ENCODE measurements at places on chromosomes 2 and 18. TPM values are rescaled to one million over a fixed set of nuclear protein-coding genes. Genes with fewer than 3 reads are reported as not detected.

TMEM169 gene
- polyA plus RNA-seq = 0.54 TPM

PCARE gene
- polyA plus RNA-seq = not detected

TTR gene
- 2.4 TPM for polyA plus RNA-seq

CCDC74A gene
- polyA plus RNA-seq = not detected

CASP10 gene
- 14.9 TPM for polyA plus RNA-seq

- H3K27me3 ChIP-seq = no peaks in the 10 kb centered on the region
- no peak for DNase-seq
- no peak overlapping the region for H3K4me3 ChIP-seq
- no peaks in the 10 kb centered on the region for H3K36me3 ChIP-seq
- peaks cover 3% of the 10 kb centered on the region for H3K4me1 ChIP-seq
- no peak overlapping the region for H3K27ac ChIP-seq
Measured at GRCh38 chr2:160651416-160652200, 158.0 kb upstream of the RBMS1 start.

DNA sequence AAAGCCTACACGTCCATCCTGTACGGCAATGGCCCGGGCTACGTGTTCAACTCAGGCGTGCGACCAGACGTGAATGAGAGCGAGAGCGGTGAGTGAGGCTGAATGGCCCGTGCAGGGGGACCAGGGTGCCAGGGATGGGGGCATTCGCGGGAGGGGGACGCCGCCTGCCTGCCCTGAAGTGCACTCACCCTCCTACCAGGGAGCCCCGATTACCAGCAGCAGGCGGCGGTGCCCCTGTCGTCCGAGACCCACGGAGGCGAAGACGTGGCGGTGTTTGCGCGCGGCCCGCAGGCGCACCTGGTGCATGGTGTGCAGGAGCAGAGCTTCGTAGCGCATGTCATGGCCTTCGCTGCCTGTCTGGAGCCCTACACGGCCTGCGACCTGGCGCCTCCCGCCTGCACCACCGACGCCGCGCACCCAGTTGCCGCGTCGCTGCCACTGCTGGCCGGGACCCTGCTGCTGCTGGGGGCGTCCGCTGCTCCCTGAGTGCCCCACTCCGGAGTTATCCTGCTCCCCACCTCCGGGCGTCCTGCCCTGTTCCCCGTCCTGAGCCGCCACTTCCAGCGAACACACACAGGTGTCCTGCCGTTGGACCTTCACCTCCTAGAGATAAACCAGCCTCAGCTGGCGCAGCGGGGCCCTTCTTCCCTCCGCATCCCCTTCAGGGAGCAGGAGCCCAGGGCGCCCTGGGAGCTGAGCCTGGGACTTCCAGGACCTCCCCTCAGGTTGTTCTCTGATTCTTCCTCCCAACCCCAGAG is 2.9 kb downstream of the ALPI start:
- H3K27me3 ChIP-seq = no peaks in the 10 kb centered on the region
- peak overlapping the region; percentile 17 for H3K4me3 ChIP-seq
- no peak overlapping the region for H3K27ac ChIP-seq

DNA sequence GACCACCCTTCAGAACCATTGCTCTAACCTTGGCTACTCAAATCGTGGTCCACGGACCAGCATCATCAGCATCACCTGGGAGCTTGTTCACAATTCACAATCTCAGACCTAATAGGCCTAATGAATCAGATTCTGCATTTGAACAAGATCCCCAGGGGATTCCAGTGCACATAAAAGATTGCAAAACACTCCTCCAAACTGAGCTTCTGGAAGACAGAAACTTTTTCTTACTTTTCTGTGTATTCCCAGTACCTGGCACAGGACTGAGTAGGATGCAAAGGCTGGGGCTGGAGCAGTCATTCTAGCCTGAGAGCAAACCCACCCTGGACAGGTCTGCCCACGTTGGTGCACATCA is 115.1 kb upstream of the COPS8 start:
- H3K36me3 ChIP-seq = no peaks in the 10 kb centered on the region
- no peaks in the 10 kb centered on the region for H3K27me3 ChIP-seq
- peaks cover 25% of the 10 kb centered on the region for H3K4me1 ChIP-seq
- peak overlapping the region; percentile 10 for H3K27ac ChIP-seq

- DNase-seq = no peak
- H3K36me3 ChIP-seq = no peaks in the 10 kb centered on the region
- no peaks in the 10 kb centered on the region for H3K4me1 ChIP-seq
- peaks cover 4% of the 10 kb centered on the region for H3K27me3 ChIP-seq
Measured at GRCh38 chr18:47586418-47587070, 335.1 kb upstream of the SKOR2 start.

GRCh38 chr2:164831180-164831579 is 10.4 kb downstream of the COBLL1 start:
- no peaks in the 10 kb centered on the region for H3K27me3 ChIP-seq
- H3K27ac ChIP-seq = no peak overlapping the region
- H3K4me3 ChIP-seq = no peak overlapping the region
- no peaks in the 10 kb centered on the region for H3K4me1 ChIP-seq
- no peaks in the 10 kb centered on the region for H3K36me3 ChIP-seq

DNA sequence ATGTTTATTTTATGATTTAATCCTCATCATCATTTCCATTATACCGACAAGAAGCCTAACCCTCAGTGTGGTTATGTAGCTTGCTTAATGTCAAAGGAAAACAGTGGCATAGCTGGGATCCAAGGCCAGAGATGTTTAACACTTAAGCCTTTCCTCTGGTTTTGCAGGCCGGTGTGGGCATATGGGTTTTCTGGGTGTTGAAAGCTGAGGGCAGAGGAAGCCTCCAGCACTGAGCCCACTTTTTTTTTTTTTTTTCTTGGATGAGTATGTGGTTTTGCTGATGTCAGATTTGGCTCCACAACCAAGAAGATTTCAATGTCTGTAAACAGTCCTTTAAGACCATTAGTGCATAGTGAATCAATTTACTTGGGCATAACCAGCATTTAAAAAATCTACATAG is 41.3 kb downstream of the LHCGR start:
- no peaks in the 10 kb centered on the region for H3K36me3 ChIP-seq
- H3K4me1 ChIP-seq = peaks cover 2% of the 10 kb centered on the region
- H3K4me3 ChIP-seq = no peak overlapping the region

GRCh38 chr2:124566518-124566970 is 541.5 kb downstream of the CNTNAP5 start:
- H3K27ac ChIP-seq = no peak overlapping the region
- H3K4me1 ChIP-seq = no peaks in the 10 kb centered on the region

- no peaks in the 10 kb centered on the region for H3K27me3 ChIP-seq
- DNase-seq = no peak
Measured at GRCh38 chr18:1304392-1304992, 399.8 kb downstream of the ADCYAP1 start.

GRCh38 chr2:217643789-217644301 is 358.9 kb downstream of the TNS1 start:
- H3K27ac ChIP-seq = no peak overlapping the region
- H3K4me1 ChIP-seq = peaks cover 4% of the 10 kb centered on the region
- no peaks in the 10 kb centered on the region for H3K27me3 ChIP-seq
- H3K4me3 ChIP-seq = no peak overlapping the region

- no peaks in the 10 kb centered on the region for H3K27me3 ChIP-seq
- no peaks in the 10 kb centered on the region for H3K4me1 ChIP-seq
- H3K36me3 ChIP-seq = no peaks in the 10 kb centered on the region
- no peak overlapping the region for H3K4me3 ChIP-seq
Measured at GRCh38 chr2:238151628-238152235, 7.0 kb upstream of the ERFE start.

- no peaks in the 10 kb centered on the region for H3K36me3 ChIP-seq
- H3K27me3 ChIP-seq = no peaks in the 10 kb centered on the region
- no peaks in the 10 kb centered on the region for H3K4me1 ChIP-seq
- DNase-seq = no peak
- no peak overlapping the region for H3K27ac ChIP-seq
Measured at GRCh38 chr18:59062643-59063006, 77.1 kb upstream of the SEC11C start.

DNA sequence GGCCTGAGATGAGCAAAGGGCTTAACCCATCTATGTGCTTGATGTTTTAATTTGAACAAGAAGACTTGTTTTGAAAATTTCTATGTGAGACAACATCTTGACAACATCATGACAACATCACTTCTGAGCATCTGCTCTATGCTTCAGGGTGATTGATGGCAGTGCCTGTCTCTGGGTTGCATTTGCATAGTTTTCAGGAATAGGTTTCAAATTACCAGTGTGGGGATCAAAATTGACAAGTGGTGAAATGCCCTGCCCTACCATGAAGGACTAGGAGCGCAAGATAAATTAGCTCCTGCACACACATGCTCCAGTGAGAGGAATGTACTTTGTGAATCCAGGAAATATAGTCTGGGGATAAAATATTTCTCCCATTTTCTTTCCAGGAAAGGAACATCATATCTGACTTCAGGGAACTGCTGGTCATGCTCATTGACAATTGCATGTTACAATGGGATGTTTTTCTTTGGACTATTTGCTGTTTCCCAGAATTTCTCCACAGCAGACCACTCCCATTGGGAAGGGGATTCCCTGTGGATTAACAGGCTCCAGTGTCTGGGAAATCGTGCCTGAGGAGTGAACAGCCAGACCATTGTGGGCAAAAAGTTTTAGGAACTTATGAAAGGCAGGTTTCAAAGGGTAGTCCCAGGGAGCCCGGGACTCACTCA is 45.3 kb upstream of the IL1R2 start:
- DNase-seq = no peak
- no peak overlapping the region for H3K27ac ChIP-seq
- no peaks in the 10 kb centered on the region for H3K36me3 ChIP-seq
- no peak overlapping the region for H3K4me3 ChIP-seq

DNA sequence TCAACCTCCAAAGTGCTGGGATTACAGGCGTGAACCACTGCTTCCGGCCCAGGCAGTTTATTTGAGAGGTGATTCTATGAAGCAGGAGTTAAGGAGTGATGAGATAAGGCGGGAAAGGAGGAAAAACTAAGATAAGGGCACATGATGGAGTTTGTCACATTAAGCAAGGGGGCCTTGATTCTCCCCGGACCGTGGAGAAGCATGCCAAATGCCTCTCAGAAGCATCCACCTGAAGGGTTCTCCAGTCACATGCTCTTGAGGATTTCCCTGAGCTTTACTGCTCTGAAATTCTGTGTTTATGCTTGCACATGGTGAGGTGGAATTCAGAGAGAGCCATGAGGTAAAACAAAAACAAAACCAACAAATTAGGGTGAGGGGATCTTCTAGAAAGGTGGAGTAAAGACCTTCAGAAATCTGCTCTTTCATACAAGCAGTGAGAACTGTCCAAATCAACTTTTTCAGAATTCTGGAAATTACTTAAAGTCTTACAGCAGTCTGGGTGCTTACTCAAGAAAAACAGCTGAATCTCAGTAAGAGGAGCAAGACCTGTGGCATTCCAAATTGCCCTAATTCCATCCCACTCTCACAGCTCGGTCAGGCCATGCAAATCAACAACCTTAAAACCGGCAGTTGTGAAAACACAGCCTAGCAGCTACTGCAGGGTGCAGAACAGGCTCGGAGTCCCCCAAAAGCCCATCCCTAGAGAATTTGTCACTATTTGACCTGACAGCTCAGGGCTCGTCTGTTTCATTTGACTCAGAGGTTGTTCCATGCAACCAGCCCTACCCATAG is 69.1 kb upstream of the CTLA4 start:
- H3K36me3 ChIP-seq = no peaks in the 10 kb centered on the region
- no peak overlapping the region for H3K27ac ChIP-seq
- H3K4me3 ChIP-seq = no peak overlapping the region
- H3K27me3 ChIP-seq = no peaks in the 10 kb centered on the region

- H3K36me3 ChIP-seq = no peaks in the 10 kb centered on the region
- H3K27me3 ChIP-seq = no peaks in the 10 kb centered on the region
- H3K27ac ChIP-seq = no peak overlapping the region
Measured at GRCh38 chr2:57685032-57685431, 361.6 kb upstream of the VRK2 start.

DNA sequence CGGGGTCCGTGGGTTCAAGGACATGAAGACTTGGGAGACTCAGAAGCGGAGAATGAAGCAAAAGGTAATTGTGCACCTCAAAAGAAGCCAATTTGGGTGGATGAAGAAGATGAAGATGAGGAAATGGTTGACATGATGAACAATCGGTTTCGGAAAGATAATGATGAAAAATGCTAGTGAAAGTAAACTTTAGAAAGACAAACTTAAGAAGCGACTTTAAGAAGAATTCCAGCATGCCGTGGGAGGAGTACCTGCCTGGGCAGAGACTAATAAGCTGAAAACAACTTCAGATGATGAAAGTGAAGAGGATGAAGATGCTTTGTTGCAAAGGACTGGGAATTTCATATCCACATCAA is 43.5 kb downstream of the PSTPIP2 start:
- H3K4me1 ChIP-seq = no peaks in the 10 kb centered on the region
- DNase-seq = no peak
- H3K36me3 ChIP-seq = no peaks in the 10 kb centered on the region
- H3K27ac ChIP-seq = no peak overlapping the region
- H3K27me3 ChIP-seq = peaks cover 13% of the 10 kb centered on the region
- H3K4me3 ChIP-seq = peak overlapping the region; percentile 38

DNA sequence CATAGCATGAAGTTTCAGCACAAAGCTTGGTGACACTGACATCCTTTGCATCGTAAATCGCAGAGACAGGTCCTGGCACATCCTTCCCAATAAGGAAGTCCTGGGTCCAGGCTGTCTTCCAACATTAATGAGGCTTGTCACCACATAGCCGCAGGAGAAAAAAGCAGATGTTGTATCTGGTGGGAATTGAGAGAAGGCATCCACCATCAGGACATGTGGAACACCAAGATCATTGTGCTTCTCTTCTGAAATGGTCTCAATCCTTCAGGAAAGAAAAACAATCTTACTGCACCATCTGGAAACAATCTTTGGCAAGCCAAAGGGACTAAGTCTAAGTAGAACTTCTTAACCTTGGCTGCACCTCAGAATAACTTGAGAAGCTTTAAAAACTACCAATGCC is 119.0 kb upstream of the ARHGAP28 start:
- H3K4me1 ChIP-seq = no peaks in the 10 kb centered on the region
- no peaks in the 10 kb centered on the region for H3K36me3 ChIP-seq
- no peak for DNase-seq
- H3K27ac ChIP-seq = no peak overlapping the region

DNA sequence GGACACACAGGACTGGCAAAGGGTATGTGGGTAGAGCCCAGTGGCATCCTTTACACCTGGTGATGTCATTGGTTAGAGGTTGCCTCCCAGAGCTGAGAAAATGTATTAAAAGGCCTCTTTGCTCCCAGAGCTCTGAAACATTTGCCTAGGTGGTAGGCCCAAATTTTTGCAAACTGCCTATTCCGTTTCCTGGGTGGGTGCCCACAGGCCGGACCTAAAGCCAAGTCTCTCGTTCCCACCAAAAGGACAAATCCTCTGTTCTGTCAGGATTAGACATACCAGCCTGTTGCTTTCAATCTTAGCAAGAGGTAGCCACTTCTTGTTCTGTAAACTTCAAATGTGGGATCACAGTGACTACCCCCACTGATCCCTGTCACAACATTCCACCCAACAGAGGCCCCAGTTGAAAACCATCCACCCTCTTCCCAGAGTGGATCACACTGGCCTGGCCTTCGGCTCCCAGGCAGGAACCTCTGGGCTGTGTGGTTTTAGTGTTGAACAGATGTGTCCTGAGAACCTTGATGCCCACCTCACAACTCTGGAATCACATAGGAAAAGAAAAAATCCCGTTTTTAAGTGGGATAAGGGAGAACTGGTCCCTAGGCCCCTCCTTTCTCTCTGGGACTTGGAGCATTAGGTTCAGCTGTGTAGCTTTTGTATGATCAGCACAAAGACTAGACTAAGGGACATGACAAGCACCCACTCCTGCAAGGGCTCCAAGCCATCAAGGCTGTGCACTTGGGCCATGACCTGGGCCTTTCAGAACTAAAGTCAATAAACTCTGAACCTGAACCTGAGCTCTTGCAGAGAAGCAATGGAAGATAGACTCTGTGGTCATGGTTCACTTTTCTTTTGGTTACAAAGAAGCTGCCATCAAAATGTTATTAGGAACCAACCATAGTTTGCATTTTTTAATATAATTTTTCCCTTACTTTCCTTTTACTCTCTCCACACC is 211.3 kb downstream of the CYP26B1 start:
- H3K4me3 ChIP-seq = no peak overlapping the region
- H3K4me1 ChIP-seq = peaks cover 13% of the 10 kb centered on the region
- H3K36me3 ChIP-seq = no peaks in the 10 kb centered on the region
- H3K27me3 ChIP-seq = no peaks in the 10 kb centered on the region
- H3K27ac ChIP-seq = no peak overlapping the region

Data from small intestine (tissue), 16 donors.